ENCODE measurements at places on chromosomes 7 and 10.

- no peak for DNase-seq
Measured at GRCh38 chr7:47988496-47989386, 9.3 kb upstream of the HUS1 start.

DNA sequence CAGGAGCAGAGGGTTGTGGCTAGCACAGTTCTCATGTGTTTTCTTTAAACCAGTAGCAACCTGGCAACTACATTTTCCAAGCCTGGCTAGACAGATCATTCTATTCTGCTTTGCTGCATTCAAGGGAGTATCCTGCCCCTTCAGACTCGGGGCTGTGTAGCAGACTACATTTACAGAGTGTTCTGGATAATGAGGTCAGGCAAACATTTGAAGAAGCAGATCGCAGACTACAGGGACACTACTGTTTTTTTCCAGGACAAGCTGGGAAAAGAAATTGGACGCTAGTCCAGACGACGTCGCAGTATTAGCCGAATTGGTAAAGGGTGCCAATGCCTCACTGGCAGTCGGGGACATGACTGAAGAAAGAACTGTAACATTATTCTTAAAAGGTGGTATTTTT, 61.0 kb upstream of the PAPSS2 start:
- DNase-seq, result no peak

DNA sequence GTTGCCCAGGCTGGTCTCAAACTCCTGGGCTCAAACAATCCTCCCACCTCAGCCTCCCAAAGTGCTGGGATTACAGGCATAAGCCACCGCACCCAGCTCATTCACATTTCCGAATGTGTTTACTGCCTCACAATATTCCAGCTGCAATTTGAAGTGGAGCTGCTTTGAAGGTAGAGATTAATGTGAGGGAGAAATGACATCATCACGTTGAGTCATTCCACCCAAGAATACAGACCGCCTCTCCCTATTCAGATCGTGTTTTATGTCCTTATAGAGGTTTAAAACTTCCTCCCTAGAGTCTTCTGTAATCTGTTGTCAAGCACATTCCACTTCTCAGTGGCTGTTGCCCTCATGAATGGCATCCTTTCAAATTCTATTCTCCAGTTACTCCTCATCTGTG, 100.4 kb upstream of the PDGFA start:
- no peak for DNase-seq

- no peak for DNase-seq
Measured at GRCh38 chr10:110843031-110843430, 28.7 kb upstream of the PDCD4 start.

DNA sequence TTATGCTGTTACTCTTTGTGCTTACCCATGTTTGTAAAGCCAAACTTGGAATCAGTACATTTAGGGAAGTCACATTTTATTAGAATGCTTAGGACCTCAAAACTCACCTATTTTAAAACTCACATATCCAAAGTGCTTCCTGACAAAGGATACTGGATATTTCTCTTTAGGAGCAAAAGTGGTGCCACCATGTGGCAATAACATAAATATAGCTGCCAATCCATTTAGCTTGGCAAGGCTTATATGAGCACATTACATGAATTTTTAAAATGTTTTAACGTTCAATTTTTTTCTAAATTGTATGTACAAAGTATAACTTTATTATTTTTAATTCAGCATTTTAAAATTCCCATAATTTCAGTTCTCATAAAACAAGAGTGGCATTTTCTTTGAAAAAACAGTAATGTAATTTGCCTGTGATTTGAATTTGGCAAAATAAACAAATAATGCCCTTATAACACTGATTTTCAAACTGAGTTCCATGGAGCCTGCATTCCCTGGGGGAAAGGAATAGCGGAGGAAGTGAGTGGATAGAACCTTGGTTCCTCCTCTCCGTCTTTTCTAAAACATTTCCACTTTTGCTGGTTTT, 75.4 kb downstream of the HDAC9 start:
- no peak for DNase-seq

DNA sequence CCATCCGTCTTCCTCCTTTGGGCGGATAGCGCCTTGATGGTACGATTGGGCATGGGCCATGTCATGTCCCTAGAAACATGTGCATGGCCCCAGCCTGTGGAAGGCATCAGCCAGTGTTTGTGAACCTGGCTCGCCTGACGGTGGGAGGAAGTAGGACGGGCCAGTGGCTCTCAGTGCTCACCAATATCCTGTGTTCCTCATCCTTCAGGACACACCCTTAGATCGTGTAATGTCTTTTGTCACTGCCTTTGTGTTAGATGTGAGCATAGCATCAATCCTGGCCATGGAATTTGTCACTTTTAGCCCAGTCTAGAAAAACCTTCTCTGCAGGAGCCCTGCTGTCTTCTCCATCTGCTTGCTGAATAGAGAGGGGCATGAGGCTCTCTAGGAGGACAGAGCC, 77.6 kb downstream of the PFKFB3 start:
- DNase-seq, result no peak

DNA sequence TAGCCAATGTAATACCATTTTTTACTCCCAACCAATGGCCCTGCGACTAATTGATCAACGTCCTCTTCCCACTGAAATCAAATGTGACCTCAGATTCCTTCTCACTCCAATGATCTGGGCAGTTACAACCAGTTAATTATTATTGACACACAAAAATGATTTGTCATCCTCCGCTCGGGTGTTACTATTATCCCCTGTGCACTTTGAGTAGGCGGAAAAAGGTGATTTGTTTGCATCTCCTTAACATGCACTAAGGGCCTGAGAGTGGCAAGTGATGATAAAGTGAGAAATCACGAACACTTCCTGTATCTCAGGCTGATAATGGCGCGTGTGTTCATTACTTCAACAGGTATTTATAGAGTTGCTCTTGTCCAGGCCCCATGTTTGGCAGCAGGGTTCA, 40.9 kb upstream of the PNLIP start:
- no peak for DNase-seq

DNA sequence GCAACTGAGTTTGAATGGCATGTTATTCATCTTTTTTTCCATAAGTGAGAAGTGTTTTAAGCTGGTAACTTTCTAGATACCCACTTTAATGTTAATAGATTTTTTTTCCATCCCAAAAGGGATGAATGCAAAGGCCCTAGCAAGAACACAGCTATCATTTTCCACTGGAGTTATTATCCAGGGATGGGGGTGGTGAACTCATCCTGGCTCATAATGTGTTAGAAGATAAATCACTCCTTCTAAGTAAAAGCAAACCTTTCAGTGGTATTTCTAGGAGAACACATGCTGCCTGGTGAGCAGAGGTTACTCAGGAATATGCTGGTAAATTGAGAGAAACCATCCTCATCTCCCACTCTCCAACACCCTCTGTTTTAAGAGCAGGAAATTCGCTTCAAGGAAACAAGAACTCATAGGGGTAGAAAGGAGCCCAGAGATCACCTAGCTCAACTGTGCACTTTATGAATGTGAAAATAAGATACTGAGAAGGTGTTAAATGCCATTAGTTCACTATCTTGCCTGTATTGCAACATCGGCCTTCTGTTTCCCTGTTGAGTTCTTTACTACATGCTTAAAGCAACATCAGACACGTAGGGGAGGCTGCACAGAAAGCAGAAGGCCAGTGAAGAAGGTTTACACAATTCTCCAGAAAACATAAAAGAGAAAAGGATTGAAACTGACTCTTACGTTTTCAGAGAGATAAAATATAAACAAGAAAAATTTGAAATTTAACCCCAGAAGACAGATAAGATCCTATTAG, 264.0 kb upstream of the PRKCQ start:
- no peak for DNase-seq

DNA sequence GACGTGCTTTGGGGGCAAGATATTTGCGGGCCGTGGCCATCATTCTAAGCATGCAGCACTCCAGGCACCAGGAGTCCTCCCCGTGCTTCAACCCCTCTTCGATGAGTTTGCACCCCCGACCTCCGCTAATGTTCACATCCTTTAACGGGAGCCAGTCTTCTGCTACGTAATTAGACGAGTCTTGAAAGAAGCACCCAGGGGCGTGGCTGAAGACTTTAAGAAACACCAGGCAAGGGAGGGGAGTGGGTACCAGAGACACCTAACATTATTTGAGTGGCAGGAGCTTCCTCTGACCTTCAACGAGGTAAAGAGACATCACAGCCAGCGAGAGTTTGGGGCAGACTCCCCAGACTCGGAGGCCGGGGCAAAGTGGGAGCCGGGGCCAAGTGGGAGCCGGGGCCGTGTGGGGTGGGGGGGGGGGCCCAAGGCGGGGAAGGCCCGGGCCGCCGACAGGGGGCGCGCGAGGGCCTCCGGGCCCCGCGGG, 31.1 kb upstream of the TOMM7 start:
- no peak for DNase-seq
